Kidney epithelial cell (primary cell): ENCODE measurements at places on chromosomes 7 and 10.

GRCh38 chr7:157731126-157731525, 394.3 kb downstream of the DNAJB6 start:
- no peak for DNase-seq

- DNase-seq: no peak
Measured at GRCh38 chr7:101747879-101748345, 69.5 kb upstream of the CUX1 start.

DNA sequence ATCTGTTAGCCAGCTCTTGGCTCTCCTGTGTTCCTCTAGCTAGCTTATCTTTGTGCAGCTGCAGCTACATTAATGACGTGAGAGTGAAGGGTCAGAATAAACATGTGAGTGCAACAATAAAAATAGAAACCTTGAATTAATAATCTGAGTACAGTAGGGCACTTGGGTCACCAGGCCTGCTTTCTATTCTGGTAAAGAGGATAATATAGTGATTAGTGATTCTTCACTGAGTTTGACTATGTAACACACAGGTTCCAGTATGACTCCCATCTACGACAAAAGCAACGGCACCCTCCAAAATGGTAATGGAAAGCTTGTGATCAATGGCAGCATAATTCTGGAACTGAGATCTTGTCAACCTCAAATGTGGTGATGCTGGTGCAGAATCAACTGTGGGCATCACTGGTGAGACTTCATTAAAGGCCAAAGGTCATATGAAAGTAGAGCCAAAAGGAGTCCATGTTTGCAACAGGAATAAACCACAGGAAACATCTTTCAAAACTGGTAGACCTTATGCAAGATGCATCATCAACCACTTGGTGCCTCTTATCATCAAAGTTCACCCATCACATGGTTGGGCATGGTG, 77.6 kb downstream of the NRBF2 start:
- no peak for DNase-seq

DNA sequence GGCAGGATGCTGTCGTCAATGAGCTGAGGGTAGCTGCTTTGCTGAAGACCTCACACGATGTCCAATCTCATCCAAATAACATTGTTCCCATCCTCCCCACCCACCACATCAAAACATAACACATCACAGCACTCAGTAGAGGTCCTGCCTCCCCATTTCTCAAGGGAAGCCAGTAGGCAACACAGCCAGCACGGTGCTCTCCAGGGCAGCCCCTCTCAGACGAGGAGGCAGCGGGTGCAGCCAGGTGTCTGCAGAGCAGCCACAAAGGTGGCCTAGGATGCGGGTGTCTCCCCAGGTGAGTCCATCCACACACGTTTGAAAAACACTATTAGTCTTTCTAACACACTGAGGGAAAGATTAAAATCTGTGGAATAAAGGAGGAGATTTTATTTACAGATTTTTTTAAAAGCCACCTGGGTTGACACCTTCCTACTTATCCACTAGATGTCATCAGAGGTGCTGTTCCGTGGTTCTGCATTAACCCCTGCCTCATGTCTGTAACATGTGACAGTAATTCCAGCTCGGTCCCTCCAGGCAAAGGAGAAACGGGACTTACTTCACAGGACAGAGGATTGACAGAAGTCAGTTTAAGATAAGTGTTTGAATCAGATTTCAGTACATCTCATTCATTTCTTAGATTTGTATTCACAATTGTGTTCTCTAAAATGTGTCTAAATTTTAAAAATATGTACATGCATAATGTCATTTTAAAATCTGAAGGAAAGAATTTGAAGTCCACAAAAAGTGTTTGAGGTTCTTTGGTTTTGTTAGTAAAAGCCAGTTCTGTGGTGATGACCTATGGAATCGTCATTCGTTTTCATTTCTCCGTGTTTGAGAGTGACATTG, 68.0 kb downstream of the LANCL2 start:
- DNase-seq: no peak

GRCh38 chr10:83612050-83612449, 527.3 kb upstream of the GHITM start:
- DNase-seq: no peak

GRCh38 chr10:78170026-78170475, 136.4 kb downstream of the RPS24 start:
- no peak for DNase-seq

DNA sequence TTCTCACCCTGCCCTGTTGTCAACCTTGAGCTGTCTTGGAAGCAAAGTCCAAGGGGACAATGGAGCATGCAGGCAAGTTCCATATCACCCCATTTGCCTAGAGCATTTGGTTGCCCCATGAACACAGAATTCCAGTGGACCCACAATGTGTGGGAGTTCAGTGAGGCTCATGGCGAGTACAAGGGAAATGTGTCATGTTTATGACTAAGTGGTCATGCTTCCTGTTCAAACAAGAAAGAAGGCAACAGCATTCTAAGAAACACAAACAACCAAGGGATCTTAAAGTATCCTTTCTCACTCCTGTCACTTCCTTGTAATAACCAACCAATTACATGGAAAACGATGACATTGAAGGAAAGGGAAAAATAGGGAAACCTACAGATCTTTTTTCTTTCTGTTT, 513.0 kb downstream of the INHBA start:
- peak; percentile 94 for DNase-seq

DNA sequence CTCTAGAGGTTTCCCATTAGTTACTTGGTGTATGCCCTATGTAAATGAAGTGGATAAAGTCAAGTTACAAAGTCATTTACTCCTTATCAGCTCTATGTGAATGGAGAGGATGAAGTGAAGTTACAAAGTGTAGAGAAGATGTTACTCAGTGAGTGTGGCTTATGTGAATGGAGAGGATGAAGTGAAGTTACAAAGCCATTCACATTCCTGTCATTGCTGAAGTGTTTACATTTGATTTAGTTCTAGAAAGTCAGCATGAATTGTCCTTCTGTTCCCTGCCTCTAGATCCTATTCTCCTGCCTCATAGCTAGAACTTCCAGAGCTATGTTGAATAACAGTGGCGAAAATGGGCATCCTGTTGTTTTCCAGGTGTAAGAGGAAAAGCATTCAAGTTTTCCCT, 880.1 kb downstream of the DNAJB9 start:
- DNase-seq: no peak

- peak; percentile 23 for DNase-seq
Measured at GRCh38 chr7:16465469-16466361, at the start of gene SOSTDC1. Gene SOSTDC1, minus strand, starts transcription at chr7:16465738. Its CDS starts 70 bp downstream, at chr7:16465668.

DNA sequence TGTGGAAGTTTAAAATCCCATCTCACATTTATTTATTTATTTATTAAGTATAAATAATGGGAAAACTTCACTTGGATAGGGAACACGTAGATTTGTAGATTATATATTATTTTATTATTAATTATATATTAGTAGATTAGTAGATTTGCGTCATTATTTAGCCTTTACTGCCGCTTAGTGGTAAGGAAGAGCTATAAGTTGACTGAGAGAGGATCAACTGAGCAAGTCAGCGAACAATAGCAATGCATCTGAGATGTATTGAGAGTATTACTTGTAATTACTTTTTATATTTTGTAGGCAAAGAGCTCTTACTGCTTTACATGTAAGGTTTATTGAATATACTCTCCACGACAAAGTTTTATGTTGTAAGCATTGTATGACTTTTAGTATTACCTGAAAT, 244.5 kb upstream of the ANKRD30A start:
- no peak for DNase-seq

DNA sequence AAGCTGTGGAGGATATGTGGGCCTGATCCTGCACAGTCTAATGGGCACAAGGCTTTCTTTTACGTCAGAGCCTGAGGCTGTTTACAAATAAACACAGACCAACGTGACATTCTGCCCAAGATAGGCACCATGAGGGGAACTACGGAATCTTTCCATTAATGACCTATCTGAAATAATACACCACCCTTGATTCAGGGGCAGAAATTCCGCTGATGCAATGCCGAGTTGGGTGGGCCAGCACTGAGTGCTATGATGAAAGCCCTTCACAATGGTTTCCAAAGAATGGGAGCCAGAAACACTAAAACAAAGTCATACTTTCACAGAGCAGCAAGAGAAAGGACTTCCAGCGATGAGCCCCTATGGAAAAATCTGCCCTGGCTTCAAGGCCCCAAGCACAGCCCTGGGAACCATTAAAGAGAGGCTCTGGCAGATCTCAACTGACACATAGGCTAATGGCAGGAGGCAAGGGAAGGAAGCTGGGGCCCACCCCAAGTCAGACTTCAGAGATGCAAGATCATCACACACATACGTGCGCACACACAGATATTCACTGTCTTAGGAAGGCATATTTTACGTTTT, 72.2 kb upstream of the DLX6 start:
- no peak for DNase-seq

GRCh38 chr7:79454361-79454960, 994 bp upstream of the MAGI2 start:
- DNase-seq: no peak

DNA sequence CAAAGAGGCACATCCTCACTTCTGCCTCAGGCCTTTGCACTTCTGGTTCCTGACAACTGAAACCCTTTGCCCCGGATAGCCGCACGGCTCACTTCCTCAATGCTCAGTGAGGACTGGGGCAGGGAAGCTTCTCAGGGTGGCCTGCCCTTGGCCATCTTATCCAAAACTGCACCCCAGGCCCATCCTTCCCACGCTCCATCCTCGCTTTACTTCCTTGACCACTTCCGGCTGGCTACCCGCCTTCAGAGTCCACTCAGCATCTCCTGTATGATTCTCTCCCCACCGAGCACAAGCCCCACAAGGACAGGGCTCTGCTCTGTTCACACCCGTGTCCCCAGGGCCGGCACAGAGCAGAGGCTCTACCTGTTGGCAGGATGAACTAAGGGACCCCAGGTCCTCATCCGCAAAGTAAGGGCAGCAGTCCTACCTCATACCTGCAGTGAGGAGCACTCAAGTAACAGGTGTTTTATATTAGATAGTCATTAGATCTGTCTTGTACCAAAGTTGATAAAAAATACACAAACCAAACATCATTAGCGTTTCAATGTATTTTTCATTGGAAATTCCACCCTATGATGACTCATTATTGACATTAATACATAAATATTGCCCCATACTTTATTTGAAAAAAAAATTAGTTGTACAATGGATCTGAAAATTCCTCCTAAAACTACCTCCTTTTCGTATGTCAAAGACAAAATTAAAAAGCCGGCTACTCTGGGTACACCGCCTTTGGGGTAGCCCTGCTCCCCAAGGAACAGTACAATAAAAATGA, 35.0 kb downstream of the GNA12 start:
- no peak for DNase-seq

GRCh38 chr7:113321201-113321600, 202.8 kb upstream of the SMIM30 start:
- no peak for DNase-seq

GRCh38 chr7:22192801-22193200, 164.2 kb downstream of the RAPGEF5 start:
- DNase-seq: no peak
